B cell (primary cell): ENCODE measurements at places on chromosomes 3 and 15.

DNA sequence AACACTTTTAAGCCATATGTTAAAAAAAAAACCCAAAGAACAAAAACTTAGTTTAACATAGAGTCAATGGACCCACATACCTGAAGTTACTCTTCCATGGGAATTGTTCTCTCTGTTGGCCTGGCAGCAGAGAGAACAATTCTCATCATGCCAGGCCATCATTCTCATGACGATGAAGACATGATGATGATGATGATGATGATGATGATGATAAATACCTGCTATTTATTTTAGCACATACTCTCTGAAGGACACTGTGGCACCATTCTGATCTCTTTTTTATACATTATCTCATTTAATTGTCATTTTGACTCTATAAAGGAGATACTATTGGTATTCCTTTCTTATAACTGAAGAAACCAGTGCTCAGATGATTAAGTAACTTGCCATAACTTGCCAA lies 366.9 kb downstream of the MFSD1 start:
- no peak for DNase-seq

DNA sequence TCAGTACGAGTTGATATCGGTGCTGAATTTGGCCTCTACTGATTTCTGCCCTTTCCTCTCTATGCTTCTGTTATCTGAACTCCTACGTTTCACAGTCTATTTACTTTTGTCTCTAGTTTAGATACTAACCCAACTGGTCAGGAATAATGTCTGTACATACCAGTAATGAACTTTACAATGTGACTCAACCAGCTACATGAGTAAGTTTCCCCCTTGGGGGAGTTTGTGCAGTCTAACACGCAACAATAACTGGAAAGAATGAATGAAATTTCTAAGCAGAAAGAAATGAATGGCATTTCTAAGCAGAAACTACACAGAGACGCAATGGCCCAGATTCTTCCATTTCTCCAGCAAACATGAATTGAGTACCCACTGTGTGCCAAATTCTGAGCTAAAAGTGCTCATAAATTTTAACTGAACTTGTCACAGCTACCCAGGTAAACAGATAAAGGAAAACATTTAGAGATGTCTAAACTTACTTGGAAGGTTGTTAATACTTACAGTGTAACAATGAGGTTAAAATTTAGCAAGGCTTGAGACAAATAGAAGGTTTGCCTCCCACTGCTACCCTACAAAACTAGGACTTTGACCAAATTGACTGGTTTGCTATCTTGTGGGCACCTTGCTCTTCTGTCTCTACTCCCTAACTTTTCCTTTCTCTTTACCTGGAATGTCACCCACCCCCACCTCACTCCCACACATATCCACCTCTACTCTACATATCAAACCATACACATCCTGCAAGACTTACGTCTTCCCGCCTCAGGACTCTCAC lies 11.6 kb downstream of the UPK1B start:
- DNase-seq, result no peak

DNA sequence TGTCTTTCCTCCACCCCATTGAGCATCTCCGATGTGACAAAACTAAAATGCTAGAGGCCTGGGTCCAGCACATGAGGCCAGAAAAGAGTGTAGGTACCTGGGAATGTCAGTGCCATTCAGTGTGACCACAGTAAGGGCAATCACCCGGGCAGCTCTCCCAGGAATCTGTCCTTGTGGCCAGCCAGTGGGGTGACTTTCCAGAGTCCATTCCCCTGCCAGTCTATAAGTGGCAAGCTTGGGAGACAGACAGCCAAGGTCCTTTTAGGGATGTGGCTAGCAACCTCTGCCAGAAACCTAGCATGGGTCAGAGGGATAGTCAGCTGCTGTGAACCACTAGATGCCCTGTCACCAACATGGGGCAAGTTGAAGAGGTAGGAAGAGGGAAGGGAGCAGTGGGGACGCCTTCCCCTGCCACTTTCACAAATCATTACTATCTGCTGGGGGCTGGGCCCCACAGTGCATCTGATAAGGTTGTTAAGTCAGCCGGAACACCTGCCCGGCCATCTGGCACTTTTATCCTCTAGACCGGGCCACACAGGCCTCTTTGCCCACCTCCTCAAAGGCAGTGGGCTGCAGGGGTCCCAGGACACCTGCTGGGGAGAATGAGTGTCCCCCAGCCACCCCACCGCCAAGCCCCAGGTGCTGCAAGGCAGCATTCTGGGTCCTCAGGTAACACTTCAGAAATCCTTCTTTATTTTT lies 24.8 kb upstream of the DET1 start:
- DNase-seq, result no peak

DNA sequence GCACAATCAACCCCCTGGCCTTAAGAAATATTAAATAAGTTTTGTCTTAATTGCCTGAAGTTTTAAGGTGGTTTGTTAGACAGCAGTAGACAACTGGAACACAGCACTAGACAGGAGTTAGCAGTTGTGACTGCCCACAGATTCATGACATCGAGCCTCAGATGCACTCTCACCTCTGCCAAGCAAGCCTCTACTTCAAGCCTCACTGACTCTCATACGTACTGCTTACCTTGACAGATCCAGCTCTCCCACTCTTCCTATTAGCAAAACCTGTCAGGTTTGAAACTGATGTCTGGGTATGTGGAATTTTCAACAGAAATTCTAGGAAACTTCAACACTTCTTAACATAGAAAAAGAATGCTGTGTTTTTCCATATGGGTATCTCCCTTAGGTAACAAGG lies 382.9 kb upstream of the DPH6 start:
- DNase-seq, result no peak

DNA sequence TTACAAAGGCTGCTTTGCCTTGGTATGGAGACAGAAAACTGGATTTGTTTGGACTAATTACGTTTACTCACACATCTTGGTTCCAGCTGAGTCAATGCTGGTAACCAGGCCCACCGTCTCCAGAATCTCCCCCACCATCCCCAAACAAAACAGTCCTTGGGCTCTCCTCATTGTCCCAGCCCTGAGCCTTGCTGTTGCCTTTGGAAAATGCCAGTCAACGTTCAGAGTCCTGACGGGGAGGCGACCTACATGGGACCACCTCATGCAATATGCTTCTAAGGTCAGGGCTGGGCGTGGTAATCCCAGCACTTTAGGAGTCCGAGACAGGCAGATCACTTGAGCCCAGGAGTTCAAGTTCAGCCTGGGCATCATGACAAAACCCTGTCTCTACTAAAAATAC lies 85.2 kb upstream of the IQSEC1 start:
- no peak for DNase-seq
